ENCODE measurements at places on chromosomes 5 and 9.

DNA sequence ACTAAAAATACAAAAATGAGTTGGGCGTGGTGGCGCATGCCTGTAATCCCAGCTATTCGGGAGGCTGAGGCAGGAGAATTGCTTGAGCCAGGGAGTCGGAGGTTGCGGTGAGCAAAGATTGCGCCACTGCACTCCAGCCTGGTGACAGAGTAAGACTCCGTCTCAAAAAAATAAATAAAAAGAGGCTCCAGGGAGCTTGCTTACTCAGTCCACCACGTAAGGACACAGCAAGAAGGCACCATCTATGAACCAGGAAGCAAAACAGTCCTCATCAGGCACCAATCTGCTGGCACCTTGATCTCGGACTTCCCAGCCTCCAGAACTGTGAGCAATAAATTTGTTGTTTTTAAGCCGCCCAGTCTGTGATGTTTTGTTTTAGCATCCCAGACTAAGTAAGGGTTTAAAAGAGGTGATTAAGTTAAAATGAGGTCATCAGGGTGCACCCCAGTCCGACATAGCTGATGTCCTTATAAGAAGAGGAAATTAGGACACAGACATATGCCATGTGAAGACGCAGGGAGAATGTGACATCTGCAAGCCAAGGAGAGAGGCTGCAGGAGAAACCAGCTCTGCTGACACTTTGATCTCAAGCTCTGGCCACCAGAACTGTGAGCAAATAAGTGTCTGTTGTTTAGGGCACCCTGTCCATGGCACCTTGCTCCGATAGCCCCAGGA lies 45.9 kb downstream of the C9orf50 start:
- no peak for DNase-seq

- DNase-seq, result no peak
These were observed 48.8 kb upstream of the JAK2 start for GRCh38 chr9:4936277-4936676.

- DNase-seq, result no peak
These were observed 20.6 kb downstream of the DYNC2I2 start for GRCh38 chr9:128636024-128636390.

- DNase-seq, result no peak
These were observed 3.1 kb upstream of the NUDT12 start for GRCh38 chr5:103565719-103566118.

DNA sequence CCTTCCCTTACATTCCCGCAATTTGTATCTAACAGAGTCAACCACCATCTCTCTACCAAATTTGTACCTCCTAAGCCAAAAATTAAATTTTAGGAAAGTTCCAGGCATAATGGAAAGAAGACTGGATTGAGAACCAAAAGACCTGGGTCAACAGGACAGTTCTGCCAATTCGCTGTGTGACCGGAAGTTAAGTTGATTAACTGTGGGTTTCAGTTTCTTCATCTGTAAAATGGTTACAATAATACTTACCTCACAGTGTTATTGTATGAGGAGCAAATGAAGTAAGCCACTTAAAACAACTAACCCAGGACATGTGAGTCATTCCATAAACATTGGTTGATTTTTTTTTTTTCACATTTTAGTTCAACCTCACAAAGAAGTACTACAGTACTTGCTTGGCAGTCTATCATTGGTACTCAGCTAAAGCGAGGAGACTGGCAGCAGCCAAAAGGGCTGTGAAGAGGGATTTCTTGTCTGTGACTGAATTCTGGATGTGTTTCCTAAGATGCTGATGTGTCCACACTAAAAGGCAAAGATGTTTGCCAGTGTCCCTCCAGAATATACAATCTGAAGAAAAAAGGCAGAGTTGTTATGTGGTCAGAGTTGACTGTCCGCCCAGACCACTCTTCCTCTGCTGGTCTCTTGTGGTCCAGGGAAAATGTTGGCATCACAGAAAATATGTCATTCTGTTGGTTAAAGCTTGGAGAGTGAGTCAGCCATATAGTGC lies 198.6 kb downstream of the TLE1 start:
- DNase-seq, result no peak

GRCh38 chr5:174750711-174751110 lies 26.3 kb downstream of the MSX2 start:
- DNase-seq, result no peak

GRCh38 chr5:134240421-134240962 lies 14.6 kb upstream of the PPP2CA start:
- DNase-seq, result no peak

GRCh38 chr9:95089257-95090022 lies 228.1 kb downstream of the FANCC start:
- DNase-seq, result no peak

DNA sequence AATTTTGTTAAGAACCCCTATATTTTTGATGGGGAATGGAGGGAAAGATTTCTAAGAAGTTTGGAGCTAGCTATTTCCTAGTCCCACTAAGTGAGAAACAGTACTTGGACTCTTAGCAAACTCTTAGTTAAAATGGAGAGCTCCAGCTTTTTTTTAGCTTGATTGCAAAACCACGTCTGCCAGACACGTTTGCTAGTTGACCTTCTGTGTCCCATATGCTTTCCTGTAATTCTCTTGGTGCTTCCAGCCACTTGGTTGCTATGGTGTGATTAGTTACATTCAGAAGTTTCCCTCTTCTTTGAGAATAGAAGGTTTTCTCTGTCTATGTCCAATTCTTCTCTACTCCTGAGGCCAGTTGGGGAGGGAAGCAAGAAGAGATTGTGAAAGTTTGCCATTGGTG lies 417.0 kb upstream of the TLE4 start:
- no peak for DNase-seq

DNA sequence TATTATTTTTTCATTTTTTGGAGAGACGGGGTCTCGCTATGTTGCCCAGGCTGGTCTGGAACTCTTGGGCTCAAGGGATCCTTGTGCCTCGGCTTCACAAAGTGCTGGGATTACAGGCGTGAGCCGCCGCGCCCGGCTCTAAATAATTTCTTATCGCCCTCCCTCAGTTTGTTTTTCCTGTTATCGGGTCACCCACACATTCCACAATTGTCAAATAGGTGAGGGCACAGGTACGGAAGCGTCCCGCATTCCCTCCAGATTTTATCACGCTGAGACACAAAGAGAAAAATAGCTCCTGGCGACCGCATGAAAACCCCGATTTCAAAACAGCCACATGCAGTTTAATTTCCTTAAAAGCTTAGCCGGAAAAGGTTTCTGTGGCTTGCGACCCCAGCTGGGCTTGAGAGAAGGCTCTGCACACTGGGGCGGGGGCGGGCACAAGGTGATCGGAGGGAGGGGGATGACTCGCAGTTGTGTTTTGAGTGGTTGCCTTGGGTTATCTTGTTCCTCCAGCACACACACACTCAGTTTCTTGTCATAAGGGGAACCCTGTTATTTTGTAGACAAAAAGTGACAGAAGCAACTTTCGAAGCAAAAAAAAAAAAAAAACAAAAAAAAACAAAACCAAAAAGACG lies 717 bp upstream of the IQGAP2 start:
- DNase-seq, result peak; percentile 75

DNA sequence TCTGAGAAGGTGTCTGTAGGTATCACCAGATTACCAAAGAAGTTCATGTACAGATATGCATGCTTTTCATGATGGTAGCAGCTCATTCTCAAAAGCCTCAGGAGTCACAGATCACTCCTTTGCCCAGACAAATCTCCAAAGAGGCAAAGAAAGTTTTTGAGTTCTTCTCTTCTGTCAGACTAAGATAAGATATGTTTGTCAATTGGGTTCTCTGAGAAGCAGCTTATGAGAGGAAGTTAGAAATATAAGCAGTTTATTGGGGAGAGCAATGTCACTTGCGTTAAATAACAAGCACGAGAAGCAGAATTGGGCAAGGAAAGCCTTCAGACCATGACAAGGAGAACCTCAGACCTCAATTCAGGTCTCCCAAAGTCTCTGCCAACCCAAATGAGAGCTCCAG lies 219.2 kb upstream of the KLF4 start:
- DNase-seq, result no peak

GRCh38 chr9:121609822-121610637 lies 41.4 kb upstream of the DAB2IP start:
- no peak for DNase-seq

DNA sequence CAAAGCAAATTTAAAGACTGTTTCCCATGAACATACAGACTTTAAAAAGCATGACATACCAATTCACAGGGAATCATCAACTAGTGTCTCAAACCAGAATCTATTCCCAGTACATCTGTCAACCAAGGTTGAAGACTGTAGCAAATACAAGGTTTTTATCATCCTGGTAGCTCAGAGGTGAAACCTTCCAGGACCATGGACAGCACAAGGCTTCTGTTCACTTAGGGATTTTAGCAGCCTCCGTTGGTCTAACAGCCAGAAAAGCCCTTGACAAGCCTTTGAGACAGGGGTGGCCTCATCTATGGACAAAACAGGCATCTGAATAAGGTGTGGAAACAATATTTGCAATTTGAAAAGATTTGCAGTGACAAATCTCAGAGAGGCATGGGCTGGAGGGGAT lies 119.0 kb downstream of the TRIM32 start:
- DNase-seq, result no peak

GRCh38 chr9:132008855-132009812 lies 70.5 kb downstream of the MED27 start:
- DNase-seq, result no peak

DNA sequence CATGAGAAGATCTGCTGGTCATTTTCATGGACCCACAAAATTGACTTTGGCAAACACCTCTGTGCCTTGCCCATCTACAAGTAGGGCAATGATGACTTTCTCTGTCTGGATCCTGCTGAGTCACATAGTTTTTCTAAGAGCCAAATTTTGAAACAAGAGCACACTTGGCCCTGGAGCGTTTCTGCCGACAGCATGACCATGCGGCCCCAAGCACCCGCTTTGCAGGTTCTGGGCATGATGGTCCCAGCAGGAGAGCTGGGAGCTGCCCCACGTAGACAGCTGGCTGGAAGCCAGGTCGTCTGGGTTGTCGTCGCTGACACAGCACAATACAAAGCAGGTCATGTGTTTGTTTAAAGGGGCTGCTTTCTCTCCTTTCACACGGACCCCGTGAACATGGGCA lies 159.8 kb downstream of the SYK start:
- DNase-seq, result no peak

DNA sequence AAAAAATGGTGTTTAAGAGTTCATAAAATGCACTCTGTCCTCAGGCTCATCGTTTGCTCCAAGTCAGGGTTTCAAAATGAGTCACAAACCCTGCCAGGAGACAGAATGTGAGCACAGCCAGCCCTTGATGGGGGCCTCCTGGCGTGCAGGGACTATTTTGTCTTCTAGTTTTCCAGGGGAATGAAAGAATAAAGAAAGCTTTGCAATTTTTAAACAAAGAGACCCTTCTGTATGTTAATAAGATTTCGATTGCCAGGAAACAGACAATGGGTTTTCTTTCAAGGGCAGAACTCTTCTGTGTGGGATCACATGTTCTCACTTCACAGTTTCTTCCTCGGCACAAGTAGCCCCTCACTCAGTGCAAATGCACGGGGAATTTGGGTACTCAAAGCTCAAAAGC lies 121.4 kb upstream of the C6 start:
- DNase-seq, result no peak

- no peak for DNase-seq
These were observed 78.9 kb downstream of the ALDH7A1 start for GRCh38 chr5:126516133-126516532.

DNA sequence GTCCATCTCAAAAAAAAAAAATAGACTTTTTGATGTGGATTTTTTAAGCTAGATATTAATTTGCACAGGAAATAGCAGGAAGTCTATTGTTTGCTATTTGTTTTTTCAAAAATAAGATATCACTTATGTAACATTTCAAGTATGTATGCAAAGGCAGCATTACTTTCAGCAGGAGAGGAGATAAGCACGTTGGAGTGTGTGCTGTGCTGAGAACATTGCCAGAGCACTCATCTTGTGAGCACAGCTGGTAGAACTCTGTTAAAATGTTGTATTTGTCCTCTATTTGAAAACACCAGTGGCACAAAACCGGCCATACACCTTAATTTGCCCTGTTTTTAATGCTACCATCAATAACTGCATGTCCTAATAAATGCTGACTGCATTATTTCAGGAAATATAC lies 1061.9 kb upstream of the CDH18 start:
- no peak for DNase-seq

DNA sequence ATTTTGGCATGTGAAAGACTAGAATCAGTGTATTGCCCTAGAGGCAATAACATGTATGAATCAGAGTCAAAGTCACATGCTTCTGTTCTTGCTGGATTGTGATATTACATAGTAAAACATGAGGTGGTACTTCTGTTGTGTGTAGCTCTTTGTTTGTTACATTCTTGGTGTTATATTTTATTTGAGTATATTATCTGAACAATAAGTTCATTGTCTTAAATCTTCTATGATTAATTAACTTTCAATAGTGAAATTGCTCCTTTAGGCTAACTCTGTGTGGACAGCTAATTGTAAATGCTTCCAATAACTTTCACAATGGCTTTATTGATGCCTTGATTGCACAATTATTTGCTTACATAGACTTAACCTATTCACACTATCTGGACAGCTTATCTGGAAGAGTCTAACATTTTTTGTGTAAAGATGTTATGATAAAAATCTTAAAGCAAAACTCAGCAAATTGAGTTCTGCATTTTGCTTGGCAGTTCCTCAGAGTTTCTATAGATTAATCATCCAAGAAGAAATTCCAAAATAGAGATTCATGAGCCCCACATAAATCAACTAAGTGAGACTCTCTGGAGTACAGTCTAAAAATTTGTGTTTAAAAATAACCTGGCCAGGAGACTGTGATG lies 239.6 kb upstream of the TUSC1 start:
- DNase-seq, result no peak

DNA sequence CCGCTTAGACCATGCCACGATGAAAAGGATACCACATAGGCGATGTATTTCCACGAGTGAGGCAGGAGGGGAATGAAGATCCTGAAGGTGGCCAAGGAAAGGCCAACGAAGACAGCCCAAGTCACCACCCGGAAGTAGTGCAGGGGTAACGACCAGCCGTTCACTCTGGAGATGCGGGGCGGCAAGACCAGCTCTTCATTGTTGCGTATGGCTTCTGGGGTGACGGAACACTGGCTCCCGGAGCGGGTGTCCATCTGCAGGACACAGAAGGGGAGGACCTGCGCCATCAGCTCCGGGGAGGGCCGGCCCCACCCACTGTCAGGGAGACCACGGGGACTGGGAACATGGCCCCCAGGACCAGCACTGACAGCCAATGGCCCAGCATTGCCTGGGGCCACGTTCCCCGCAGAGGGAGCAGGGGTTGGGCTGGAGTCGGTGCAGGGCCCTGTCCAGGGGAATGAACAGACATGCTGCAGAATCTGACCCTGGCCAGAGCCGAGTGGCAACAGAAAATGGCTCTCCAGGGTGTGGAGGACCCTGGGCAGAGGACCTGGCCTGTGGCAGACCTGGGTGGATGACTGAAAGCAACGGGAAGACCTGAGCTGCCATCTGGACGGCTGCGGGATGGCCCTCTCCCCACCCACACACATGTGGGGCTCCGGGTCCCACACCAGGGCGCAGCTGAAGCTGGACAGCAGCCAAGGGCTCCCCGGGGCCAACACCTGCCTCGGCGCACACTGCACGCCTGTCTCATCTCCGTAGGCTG lies 17.7 kb downstream of the ZDHHC11B start:
- no peak for DNase-seq

DNA sequence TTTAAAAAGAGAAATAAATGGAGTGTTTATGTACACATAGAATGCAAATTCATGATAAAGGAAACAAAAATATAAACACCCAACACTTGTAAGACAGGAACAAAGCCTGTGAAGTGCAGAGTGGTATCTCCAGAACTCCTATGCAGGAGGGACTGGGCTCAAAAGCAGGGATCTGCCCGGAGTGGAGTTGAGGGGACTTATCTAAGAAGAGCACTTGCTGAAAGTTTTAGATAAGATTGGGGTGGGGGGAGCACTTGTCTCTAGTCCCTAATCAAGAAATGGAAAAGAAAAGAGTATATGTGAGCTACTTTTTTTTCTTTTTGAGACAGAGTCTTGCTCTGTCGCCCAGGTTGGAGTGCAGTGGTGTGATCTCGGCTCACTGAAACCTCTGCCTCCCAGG lies 840.4 kb downstream of the MAT2B start:
- no peak for DNase-seq
